ENCODE measurements at places on chromosomes 7 and 10.

DNA sequence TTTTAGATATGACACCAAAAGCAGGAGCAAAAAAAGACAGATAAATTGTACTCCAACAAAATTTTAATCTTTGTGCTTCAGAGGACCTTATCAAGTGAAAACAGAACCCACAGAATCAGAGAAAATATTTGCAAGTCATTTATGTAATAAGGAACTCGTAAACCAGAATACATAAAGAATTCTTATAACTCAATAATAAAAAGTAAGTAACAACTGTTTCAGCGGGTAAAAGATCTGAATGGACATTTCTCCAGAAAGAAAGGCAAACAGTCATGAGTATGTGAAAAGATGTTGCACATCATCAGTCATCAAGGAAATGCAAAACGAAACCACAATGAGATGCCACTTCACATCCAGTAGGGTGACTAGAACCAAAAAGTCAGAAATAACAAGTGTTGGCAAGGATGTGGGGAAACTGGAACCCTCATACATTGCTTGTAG, 167.7 kb upstream of the KCTD7 start:
- no peak for DNase-seq

DNA sequence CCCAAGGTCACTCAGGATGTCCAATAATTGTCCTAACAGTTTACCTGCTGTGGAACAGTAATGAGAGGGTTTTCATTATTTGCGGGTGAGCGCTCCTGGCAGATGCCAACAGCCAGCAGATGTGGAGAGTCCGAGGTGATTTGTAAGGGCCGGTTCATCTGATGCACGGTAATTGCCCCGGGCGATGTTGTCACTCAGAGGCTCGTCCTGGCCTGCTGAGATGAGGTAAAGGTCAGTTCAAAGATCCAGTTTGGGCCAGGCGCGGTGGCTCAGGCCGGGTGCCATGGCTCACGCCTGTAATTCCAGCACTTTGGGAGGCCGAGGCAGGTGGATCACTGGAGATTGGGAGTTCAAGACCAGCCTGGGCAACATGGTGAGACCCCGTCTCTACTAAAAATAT, 16.9 kb downstream of the LHPP start:
- DNase-seq, result no peak

DNA sequence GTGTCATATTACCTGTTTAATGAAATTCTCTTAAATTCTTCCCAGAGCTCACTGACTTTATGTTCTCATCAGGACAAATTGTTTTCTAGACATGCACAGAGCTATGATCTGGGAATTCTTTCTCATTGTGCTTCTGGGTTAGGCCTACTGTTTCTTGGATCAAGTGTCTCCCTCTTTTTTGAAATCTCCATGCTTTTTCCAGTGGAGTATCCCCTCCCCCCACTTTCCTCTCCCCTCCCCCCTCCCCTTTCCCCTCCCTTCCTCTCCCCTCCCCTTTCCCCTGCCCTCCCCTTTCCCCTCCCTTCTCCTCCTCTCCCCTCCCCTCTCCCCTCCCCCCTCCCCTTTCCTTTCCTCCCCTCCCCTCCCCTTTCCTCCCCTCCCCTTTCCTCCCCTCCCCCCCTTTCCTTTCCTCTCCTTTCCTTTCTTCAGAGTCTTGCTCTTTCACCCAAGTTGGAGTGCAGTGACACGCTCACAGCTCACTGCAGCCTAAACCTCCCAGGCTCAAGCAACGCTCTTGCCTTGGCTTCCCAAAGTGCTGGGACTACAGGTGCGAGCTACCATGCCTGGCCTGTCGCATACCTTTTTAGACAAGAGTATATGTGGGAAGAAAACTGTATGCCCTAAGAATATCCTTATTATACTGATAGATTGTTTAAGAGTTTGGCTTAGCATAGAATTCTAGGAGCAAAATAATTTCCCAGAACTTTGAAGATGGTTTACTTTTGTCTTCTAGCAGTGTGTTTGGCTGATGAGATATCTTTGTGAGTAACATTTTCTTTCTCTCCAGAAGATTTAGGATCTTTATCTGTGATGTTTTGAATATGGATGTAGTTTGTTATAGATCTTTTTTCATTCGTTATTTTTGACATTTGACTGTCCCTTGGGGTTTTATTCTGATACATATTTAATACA, 2.5 kb downstream of the DYNC2I1 start:
- DNase-seq, result no peak

DNA sequence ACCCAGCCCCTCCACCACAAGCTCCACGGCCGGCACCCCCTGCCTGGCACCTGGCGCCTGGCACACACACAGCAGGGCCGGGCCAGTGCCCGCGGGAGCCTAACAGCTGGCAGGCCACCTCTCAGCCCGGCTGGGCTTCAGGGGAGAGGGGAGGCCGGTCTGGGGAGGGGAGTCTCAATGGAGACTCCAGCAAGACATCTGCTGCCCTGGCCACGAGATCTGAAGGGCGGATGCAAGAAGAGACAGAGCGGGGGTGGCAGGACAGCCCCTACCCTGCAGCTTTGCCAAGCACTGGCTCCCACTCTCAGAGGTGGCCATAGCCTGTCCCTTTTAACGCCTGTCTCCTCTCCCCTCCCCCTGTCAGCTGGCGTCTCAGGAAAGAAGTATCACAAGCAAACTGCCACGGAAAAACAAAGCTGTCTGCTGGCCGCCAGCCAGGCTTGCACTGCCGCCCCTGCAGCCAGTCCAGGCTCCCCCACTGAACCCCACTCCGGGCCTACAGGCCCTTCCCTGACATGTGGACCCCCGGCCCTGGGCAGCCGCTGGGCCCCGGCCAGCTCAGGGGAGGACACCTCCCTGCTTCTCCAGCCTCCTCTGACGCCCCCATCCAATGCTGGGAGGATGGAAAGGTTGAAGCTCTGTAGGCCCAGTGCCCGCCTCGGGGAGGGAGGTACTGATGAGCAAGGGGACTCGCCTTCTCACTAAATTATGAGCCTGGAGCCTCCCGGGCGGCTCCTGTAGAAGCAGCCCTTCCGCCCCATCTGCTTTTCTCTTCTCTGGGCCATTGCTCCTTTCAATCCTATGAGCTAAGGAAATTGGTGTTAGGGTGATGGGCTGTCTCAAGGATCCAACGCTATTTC, 178.4 kb downstream of the ARHGAP12 start:
- no peak for DNase-seq

GRCh38 chr7:86149024-86149665, 494.6 kb upstream of the GRM3 start:
- DNase-seq, result no peak

DNA sequence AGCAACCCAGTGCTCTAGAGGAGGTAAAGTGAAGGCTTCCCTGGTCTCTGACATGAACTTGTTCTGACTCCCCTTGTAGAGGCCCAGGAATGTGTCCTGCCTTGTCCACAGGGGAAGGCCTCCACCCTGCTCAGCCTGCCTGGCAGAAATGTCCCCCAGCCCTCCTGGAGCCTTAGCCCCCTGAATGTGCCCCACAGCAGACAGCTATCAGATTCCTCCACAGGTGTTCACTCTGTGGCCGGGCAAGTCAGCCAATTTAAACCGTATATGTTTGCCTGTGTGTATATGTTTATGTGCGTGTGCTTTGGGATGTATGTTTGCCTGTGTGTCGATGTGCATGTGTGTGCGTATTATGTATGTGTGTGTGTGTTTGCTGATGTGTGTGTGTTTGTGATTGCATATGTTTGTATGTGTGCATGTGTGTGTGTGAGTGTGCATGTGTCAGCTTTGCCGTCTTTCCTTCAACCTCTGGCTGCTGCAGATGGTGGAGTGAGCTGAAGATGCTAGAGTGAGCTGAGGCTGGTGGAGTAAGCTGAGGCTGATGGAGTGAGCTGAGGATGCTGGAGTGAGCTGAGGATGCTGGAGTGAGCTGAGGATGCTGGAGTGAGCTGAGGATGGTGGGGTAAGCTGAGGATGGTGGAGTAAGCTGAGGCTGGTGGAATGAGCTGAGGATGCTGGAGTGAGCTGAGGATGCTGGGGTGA, 68.9 kb upstream of the ANTXRL start:
- DNase-seq, result no peak

DNA sequence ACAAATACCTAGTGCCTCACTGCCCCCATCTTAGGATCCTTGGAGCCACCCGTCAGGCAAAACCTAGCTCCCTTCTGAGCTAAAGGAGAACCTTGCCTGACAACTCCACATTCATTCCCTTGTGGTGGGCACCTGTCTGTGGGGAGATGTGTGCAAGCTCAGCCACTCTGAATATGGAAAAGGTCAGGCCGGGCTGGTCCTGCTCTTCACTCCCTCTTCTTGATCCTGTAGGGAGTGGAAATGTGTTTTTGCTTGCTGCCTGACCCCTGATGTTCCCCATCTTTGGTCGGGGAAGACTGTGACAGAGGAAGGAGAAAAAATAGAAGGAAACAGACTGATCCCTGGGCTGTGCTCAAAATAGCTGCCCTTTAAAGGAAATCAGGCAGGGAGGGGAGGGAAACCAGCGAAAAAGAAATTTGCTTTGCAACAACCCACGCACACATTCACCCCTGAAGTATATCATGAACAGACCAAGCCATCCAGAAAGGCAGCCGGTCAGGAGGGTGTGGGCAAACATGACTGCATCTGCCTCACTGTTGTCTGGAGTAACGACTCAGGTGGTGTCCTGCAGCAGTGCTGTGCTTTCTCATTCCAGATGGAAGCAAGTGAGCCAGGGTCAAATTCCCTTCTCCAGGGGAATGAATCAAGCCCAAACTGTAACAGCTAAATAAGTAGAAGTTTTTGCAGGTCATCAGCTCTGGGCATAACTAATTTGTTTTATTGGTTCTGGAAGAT, 74.0 kb downstream of the SCRN1 start:
- DNase-seq, result no peak

DNA sequence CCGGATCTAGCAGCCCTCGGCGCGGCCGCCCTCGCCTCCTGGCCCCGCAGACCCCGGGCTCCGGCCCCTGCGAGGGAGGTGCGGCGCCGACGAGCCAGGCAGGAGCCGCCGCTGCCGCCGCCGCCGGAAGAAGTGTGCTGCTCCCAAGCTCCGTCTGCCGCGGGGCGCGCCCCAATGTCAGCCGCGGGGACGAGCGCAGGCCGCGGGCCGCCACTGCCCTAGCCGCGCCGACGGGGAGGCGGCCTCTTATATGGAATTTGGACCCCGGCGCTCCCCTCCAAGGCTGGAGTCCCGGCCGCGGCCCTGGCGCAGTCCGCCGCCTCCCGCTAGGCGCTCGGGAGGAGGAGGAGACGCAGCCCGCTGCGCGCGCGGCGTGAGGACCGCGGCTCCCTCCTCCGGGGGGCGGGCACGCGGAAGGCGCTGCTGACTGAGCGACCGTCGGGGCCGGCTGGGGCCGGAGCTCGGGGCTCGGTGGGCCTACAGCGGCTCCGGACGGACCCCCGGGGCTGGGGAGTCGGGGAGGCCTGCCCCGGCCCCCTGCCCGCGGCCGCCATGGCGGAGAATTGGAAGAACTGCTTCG, at the start of gene TRIM8:
Gene TRIM8 (plus strand): TSS at position 414 of the 580 bp plus-strand sequence. CDS start 139 bp downstream, at position 553.
- no peak for DNase-seq

GRCh38 chr7:63114371-63114985, 884.2 kb upstream of the ZNF722 start:
- no peak for DNase-seq

- DNase-seq, result no peak
Measured at GRCh38 chr10:104339469-104340110, 1.3 kb upstream of the ITPRIP start.

DNA sequence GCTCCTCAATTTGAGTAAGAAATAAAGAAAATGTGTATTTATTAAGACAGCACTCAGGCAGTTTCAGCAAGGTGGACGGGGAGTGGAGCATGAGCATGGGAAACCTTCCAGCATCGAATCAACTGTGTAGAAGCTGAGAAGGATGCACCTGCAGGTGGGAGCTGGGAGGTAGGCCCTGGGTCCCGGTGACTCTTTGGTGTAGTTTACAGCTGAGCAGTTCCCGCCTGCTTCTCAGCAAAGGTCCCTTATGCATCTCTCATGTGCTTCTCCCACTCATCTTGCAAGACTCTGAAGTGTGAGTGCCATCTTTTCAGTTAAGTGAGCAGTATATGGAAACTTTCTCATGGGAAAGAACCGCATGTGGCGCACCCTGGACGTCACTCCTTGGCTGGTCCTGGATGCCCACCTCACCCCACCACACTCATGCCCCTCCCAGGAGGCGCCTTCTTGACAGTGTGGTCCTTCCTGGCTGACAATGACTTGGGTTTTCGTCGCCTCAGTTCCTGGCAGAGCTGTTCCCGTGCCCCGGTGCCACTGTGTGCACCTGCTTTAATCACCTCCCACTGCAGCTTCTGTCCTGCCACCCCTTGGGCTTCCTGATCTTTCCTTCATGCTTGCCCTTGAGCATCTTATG, 19.8 kb upstream of the PURB start:
- DNase-seq, result no peak

DNA sequence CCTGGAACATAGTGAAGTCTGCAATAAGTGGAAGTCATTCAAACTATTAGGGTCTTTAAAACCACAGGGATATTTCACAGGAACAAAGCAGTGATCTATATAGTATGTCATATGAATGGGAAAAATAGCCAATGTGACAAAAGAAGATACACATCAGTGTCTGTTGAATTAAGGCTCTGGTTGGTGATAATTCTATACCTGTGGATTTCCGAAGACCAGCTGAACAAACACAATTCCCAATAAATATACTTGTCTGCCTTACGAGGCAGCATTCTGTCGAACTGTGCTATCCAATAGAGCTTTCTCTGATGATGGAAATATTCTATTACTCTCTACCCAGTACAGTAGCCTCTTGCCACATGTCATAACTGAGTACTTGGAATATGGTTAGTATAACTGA, 55.9 kb upstream of the CAV2 start:
- no peak for DNase-seq

GRCh38 chr7:26367219-26367711, 75.6 kb downstream of the SNX10 start:
- no peak for DNase-seq

DNA sequence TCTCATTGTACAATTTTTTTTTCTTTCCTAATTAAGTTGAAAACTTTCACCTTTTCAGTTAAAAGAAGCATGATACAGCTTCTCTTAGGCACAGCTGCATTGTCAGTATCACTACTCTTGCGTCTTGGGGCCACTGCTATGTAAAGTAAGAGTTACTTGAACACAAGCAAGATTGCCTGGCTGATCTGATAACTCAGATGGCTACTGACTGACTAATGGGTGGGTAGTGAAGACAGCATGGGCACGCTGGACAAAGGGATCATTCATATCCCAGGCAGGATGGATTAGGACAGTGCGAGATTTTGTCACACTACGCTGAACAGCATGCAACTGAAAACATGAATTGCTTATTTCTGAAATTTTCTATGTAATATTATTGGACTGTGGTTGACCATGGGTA, 11.6 kb upstream of the ADAMTS14 start:
- DNase-seq, result no peak

Measured in AG09309 (cell line).